CD4-positive, alpha-beta T cell treated with Interleukin-15 for 1 hour (primary cell): ENCODE measurements at places on chromosomes 2 and 18.

GRCh38 chr18:41371156-41372045, 583.6 kb upstream of the PIK3C3 start:
- DNase-seq, result no peak

- DNase-seq, result no peak
Measured at GRCh38 chr2:98308068-98308467, 38.2 kb upstream of the CNGA3 start.

DNA sequence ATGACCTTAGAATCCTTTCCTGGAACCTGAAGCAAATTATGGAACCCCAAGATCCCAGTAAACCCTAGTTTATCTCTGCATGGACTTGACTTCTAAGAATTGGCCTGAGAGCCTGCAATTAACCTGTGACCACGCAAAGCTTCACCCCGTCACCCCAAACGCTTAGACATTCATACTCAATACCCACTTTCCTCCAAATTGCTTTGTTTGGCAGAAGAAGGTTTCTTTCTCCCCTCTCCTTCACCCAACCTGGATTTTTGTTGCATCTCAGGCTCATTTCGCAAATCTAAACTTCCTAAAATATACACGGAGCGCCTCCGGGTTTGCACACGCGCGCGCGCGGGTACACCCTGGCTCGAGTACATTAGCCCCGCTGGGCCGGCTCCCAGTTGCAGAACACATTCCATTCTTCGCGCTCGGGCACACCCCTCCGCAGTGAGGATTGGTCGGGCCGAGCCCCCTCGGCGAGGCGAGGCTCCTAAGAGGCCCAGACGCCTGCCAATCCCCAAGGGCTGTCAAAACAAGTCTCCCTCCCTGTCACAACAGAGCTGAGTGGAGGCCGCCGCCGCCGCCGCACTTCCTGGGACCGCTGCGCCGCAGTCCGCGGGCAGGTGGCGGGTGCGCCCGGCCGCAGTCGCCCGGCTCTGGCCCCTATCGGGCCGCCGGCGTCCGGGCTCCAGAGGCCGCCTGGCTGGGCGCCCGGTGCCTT, at the start of gene PLCL1:
Gene PLCL1 (plus strand): TSS at position 545 of the 709 bp plus-strand sequence.
- peak; percentile 89 for DNase-seq

DNA sequence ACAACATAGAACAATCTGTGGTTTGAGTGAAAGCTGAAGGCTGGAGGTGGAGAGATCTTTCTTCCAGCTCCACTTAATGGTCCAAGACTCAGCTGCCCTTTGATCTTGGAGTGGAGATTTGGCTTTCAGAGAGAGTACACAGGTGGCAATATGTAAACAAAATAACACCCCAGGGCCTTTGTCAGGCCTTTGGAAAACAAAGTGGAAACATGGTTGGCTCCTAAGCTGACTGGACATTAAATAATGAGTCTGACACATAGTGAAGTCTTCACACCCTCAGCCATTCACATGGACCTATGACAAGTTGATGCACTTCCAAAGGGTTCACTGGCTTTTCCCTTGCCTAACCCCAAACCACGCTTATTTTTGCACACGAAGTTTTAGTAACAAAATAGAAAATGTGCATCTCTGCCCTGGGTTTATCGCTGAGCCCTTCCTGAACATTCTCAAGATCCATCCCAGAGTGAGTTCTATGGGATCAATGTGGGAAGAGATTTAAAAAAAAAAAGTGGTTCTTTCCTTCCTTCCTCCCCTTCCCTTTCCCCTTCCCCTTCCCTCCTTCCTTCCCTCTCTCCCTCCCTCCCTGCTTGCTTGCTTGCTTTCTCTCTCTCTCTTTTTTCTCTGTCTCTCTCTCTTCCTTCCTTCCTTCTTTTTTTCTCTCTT, 201.3 kb upstream of the NT5C1B start:
- no peak for DNase-seq

- peak; percentile 92 for DNase-seq
Measured at GRCh38 chr2:218896501-218897393, 16.1 kb downstream of the WNT10A start.
